ENCODE measurements at places on chromosomes 7 and 10. TPM values are rescaled to one million over a fixed set of nuclear protein-coding genes. Genes with fewer than 3 reads are reported as not detected.

The PNLIPRP3 gene
- total RNA-seq, result 0.17 TPM

The CALCR gene
- not detected for total RNA-seq

The NKX6-2 gene
- not detected for total RNA-seq

The SPDYE2B gene
- not detected for total RNA-seq

The DNAJB6 gene
- 55.2 TPM for total RNA-seq

The SND1 gene
- 243 TPM for total RNA-seq

The VIPR2 gene
- total RNA-seq, result under 0.01 TPM

The NAMPT gene
- total RNA-seq, result 80.1 TPM

The EGR2 gene
- total RNA-seq, result 0.33 TPM

The ABCC2 gene
- total RNA-seq, result 0.33 TPM
